Esophagus mucosa (tissue), 1 donor: ENCODE measurements at places on chromosomes 4 and X. TPM values are rescaled to one million over a fixed set of nuclear protein-coding genes. Genes with fewer than 3 reads are reported as not detected.

- no peak for ATAC-seq
Observed at GRCh38 chr4:140996766-140997165, 136.5 kb downstream of the RNF150 start.

DNA sequence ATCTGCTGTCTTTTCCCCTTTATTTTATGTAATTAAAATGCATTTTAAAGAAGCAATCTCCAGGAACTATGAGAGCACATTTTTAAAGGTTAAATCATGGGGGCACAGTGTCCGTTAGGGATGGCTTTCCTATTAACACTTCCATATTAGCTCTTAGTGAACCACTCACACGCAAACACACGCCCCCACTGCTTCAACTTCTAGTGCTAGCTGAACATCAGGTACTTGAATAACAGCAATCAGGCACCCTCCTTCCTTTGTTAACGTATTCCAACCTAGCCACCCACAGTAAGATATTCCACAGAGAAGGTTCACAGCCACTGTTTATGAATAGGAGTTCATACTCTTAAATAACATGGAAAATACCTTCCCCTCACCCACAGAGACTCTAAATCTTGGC lies 9.3 kb downstream of the TMEM255A start:
- no peak for ATAC-seq

GRCh38 chrX:3252744-3253143 lies 93.7 kb downstream of the MXRA5 start:
- ATAC-seq, result no peak

DNA sequence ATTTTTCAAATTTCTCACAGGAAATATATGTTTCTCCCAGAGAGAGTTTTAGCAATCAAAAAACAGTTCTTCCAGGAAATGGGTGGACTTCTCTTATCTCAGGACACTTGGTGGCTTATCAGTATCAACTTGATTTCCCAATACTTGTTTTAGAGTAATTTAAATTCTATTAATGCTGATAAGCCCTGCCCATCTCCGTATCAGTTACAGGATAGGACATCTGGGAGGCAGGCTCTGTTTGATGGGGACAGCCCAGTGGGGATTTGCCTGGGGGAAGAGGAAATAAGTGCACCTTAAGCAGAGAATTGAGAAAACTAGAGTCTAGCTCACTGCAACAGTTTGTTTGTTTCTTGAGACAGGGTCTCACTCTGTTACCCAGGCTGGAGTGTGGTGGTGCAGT lies 43.2 kb upstream of the PDGFRA start:
- ATAC-seq, result no peak

Gene ARMCX4
- total RNA-seq, result 3.1 TPM
